GM12878 (cell line): ENCODE measurements at places on chromosomes 5 and 9.

GRCh38 chr5:149407323-149408251 lies 28.5 kb upstream of the IL17B start:
- no peak for DNase-seq

GRCh38 chr5:113508756-113509155 lies 4.7 kb upstream of the YTHDC2 start:
- no peak for DNase-seq

GRCh38 chr9:120536949-120537640 lies 42.9 kb downstream of the CDK5RAP2 start:
- no peak for DNase-seq

- DNase-seq = no peak
Measured at GRCh38 chr5:59789197-59789596, 104.3 kb downstream of the PDE4D start.

DNA sequence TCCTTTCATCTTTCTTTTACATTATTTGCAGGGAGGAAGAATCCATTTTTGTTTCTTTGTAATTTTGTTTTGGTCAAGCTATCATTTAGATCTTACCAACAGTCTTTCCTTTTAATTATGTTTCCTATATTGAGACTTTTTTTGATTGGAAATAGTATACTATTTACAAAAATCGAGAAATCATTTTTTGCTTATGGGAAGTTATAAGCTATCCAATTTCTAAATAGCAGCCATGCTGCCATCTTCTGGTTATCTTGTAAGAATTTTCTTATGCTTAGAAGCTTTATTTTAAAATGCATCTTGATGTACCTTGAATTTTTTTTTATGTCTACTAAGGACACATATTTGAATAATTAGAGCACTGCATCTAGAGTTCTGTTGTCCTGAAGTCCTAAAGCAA lies 821.2 kb downstream of the PTPRD start:
- DNase-seq = no peak

GRCh38 chr5:148033134-148033533 lies 30.6 kb upstream of the SPINK5 start:
- DNase-seq = no peak

- no peak for DNase-seq
Measured at GRCh38 chr9:89826186-89826585, 221.4 kb downstream of the GADD45G start.

- DNase-seq = no peak
Measured at GRCh38 chr5:158640593-158640980, 459.1 kb downstream of the EBF1 start.

DNA sequence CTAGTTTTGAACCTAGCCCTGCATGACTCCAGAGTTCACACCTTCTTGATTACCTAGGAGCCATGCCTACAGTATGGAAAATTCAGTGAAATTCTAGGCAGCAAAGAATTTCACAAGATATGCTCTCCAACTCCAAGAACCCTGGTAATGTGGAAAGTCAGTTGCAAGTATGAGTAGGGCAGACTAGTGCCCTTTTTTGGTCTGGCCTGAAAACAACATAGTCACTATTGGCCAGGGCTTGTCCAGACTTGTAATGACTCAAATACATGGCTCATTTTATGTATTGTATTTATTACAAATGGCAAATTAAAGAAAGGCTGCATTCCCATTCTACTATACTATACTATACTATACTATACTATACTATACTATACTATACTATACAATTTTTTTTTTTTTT lies 160.4 kb downstream of the ESM1 start:
- no peak for DNase-seq

GRCh38 chr5:127785098-127785927 lies 82.1 kb downstream of the CCDC192 start:
- DNase-seq = peak; percentile 16

GRCh38 chr9:3916411-3916810 lies 383.5 kb downstream of the GLIS3 start:
- DNase-seq = no peak

- no peak for DNase-seq
Measured at GRCh38 chr5:4387290-4387689, 752.8 kb upstream of the ADAMTS16 start.

GRCh38 chr9:108972626-108973209 lies 38.5 kb downstream of the ABITRAM start:
- no peak for DNase-seq

- no peak for DNase-seq
Measured at GRCh38 chr5:168831383-168831782, 252.2 kb upstream of the PANK3 start.

- DNase-seq = no peak
Measured at GRCh38 chr9:100099722-100100042, 639 bp downstream of the INVS start.

GRCh38 chr9:32339424-32339823 lies 45.0 kb upstream of the ACO1 start:
- DNase-seq = peak; percentile 12

- peak; percentile 75 for DNase-seq
Measured at GRCh38 chr5:131379723-131380122, 115.9 kb downstream of the CDC42SE2 start.

DNA sequence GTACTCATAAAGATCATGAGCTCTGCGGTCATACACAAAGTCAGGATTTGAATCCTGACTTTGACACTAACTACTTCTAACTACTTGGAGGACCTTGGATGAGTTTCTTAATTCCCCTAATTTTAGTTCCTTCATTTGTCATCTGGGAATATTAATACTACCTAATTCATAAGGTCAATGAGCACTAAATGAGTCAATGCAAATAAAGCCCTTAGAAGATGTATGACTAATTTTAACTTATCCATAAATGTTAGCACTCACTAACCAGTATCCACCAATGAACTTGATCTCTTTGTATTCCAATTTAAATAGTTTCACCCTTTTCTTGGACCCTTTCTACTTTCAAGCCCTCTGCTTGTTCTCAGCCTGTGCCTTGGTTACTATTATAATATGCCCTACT lies 1106.4 kb downstream of the CDH18 start:
- DNase-seq = no peak

DNA sequence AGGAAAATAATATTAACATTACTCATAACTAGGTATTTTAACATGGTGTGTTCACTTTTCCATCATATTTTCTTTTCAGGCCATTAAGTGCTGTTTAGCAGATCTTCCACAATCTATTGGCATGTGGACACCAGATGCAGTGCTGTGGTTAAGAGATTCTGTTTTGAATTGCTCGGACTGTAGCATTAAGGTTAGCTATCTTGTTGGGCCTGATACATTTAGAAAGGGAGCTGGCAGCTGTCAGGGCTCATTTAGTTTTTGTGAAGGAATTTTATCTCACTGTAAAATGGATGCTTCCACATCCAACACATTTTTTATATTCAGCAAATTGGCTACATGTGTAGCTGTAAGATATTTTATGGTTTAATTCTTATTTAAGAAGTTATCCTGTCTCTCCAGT lies 20.7 kb upstream of the TMOD1 start:
- no peak for DNase-seq

GRCh38 chr9:96487949-96488348 lies 38.0 kb downstream of the HABP4 start:
- no peak for DNase-seq

DNA sequence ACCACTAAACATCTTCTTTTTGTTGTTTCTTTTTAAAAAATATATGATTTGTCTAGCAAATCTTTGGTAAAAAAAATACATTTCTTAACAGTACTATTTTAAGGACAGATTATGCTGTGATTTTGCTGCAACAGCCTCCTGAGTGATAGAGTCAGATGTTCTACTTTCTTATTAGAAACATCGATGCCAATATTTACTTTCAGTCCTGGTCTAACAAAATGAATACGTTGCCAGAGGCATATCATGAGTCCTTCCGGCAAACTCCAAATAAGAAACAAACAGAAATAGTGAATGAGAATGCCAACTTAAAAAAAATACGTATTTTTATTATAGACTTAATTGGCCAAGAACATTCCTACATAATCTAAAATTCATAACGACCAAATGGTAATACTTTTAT lies 371.5 kb downstream of the ADGRV1 start:
- DNase-seq = no peak

GRCh38 chr5:68250661-68251298 lies 35.2 kb downstream of the PIK3R1 start:
- no peak for DNase-seq

GRCh38 chr5:6785161-6785860 lies 72.1 kb downstream of the TENT4A start:
- no peak for DNase-seq

DNA sequence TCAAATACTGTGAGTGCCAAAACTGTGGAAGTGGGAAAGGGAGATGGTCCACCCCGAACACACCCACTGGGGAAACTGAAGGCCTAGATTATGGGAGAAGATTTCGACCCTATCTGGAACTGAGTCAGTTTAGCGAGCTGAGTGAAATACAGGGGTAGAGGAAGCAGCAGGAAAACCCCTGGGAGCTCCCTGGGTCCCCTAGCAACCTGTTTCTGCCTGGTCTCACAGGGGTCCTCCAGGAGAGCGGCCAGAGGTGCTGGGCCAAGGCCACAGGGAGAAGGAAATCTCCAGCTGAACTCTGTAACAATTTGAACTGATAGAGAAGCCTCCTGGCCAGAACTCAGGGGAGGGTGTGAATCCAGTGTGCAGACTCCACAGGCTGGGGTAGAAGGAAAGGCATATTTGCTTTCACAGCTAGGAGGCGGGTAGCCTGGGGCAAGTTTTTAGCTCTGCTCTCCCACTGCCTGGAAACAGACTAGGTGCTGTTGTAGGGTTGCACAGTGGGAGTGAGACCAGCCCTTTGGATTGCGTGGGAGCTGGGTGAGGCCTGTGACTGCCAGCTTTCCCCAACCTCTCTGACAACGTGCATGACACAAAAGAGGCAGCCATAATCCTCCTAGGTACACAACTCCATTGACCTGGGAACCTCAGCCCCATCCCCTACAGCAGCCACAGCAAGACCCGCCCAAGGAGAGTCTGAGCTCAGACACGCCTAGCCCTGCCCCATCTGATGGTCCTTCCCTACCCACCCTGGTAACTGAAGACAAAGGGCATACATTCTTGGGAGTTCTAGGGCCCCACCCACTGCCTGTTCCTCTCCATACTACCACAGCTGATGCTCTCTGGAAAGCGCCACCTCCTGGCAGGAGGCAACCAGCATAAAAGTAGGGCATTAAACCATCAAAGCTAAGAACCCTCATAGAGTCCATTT lies 78.8 kb upstream of the GPBP1 start:
- no peak for DNase-seq

- DNase-seq = no peak
Measured at GRCh38 chr9:80797101-80797829, 892.1 kb downstream of the TLE1 start.

- no peak for DNase-seq
Measured at GRCh38 chr9:134314950-134315715, 11.1 kb upstream of the RXRA start.

GRCh38 chr5:59711310-59711709 lies 182.2 kb downstream of the PDE4D start:
- DNase-seq = no peak

DNA sequence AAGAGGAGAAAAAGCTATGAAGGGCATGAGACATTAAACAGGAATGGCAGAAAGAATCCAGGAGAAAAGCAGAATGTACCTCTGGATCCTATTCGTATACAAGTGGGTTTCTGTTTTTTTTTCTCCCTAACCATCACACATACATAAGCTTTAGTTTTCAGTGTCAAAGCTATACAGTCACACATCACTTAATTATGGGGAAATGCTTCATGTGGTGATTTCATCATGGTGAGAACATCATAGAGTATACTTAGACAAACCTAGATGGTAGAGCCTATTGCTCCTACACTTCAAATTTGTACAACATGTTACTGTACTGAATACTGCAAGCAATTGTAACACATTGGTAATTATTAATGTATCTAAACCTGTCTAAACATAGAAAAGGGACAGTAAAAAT lies 290.6 kb downstream of the AOPEP start:
- DNase-seq = no peak

DNA sequence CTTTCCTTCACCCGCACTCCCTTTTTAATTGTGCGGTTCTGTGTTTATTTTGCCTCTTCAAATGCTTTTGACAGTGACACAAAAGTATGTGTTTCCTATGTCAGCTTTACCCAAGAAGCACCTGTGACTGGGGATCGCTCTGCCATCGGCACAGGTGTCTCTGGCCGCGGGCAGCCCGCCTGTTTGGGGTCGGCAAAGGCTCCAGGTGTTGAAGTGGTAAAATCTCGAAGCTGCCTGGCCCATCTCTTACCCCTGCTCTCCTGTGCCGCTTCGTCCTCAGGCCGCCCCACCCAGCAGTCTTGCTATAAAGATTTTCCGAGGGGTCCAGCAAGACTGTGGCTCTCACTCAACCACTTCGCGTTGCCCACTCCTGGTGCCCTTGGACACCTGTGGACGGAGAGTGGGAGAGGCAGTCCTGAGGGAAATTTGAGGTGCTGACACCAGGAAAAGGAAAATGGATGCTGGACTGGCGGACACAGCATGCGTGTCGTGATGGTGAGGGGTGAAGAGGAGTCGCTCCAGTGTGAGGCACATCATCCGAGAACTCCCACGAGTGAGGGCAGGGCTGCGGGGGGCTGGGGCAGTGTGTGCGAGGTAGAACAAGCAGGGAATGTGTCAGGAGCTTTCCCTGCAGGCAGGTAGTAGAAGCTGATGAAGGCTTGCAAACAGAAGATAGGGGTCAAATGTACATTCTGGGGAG lies 29.1 kb upstream of the CEP72 start:
- DNase-seq = no peak

GRCh38 chr5:124668353-124669299 lies 77.8 kb downstream of the ZNF608 start:
- no peak for DNase-seq

- DNase-seq = no peak
Measured at GRCh38 chr9:94076557-94076956, 7.7 kb upstream of the PTPDC1 start.

DNA sequence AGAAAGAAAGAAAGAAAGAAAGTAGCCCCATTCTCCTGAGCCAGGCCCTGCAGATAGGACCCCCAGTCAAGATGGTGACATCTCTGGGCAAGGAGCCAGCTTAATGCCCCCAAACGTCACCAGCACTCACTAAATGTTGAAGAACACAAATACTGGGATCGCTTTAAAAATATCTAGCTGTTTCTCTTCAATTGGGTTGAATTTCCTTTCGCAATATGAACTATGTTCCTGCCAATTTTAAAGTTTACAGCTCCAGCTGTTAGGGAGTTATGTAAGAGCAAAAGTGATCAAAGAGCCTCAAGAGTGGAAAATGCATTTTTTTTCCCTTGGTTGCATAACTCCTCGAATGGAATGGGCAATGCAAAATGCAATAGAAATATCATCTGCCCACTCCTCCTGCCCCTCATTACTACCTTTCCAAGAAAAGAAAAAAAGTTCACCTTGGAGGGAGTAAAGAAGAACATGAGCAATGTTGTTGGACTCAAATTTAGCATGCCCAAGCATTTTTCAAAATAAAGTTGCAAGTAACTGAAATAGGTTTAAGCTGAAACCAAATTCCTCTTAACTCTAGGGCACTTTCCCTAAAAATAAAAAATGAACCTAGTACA lies 244.2 kb upstream of the PIK3R1 start:
- DNase-seq = no peak

GRCh38 chr5:80246001-80246758 lies 9.7 kb downstream of the SERINC5 start:
- DNase-seq = no peak
